ENCODE measurements at places on chromosomes 7 and 10.

GRCh38 chr10:103265717-103266329 lies 11.1 kb upstream of the INA start:
- no peak for DNase-seq

- DNase-seq, result peak; percentile 39
These were observed 150.4 kb upstream of the PRPS1L1 start for GRCh38 chr7:18177815-18178660.

GRCh38 chr7:46934198-46934825 lies 647.6 kb downstream of the TNS3 start:
- no peak for DNase-seq

- DNase-seq, result no peak
These were observed 8.1 kb downstream of the PRPS1L1 start for GRCh38 chr7:18019555-18019954.

- no peak for DNase-seq
These were observed 49.6 kb upstream of the FZD8 start for GRCh38 chr10:35691522-35692236.

DNA sequence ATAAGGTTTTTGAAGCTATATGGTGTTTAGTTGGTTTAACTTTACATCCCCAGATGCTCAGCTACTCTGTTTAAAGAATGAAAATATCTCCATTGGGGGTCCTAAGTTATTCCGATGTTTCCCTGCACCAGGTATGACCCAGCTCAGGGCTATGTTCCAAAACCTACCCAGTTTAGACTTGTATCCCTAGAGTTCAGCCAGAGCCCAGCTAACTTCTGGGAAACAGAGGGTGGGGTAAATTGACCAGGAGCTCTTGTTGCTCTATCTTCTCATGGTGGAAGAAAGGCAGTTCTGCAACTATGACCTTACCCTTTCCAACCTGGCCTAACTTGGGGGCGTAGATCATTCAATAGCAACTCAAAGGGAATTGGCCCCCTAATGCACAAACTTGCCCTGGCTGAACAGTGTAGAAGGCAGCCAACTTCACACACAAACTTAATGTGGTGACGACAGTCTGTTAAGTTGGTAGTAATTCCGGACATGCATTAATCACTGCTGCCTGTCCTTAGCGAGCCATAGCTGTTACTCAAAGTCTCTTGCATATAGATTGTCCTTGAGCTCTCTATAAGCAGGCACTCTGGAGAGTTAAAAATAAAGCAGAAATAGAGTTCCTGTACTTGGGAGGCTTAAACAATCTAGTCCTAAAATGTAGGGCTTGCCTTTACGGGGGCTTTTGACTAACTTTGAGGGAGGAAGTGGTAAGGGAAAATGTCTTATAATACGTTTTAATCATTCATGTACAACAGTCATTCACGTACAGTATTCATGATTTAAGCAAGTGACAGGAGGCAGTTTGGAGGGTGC lies 5.3 kb upstream of the ZNRF2 start:
- DNase-seq, result no peak

DNA sequence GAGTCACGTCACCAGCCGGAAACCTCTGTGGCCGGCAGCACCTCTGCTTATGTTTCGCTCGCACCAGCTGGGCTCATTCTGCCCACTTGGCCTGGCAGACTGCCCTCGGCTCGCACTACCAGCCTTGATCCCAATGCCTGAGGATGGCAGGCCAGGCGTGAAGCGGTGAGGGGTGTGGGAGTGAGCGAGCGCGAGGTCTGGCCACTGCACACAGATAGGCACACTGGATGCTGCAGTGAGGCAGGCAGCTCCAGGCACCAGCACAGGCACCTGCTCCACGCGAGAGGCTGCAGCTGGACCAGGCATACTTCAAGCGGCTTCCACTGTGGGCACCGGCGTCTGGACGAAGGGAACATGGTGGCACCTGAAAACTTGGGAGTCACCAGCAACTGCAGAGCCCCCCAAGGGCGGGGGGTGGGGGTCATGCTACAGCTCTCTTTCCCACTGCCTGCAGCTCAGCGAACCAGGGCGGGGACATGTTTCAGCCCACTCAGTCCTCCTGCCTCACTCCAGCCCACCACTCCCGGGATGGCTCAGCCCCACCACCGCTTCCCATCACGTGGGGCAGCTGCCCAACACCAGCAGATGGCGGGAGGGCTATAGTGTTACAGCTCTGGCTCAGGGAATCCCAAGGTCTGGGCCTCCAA lies 5.4 kb upstream of the DMTF1 start:
- no peak for DNase-seq
